HFFc6 (cell line): ENCODE measurements at places on chromosomes 2 and 18. TPM values are rescaled to one million over a fixed set of nuclear protein-coding genes. Genes with fewer than 3 reads are reported as not detected.

The TCF23 gene
- not detected in 3 replicates for total RNA-seq

The NT5C1B gene
- total RNA-seq: not detected in 3 replicates

The CRYBA2 gene
- total RNA-seq: not detected in 3 replicates

The ABCG8 gene
- total RNA-seq: not detected in 3 replicates

The HMSD gene
- total RNA-seq: 0.38 TPM in 1 of 3 replicates, not detected in the others

The FAP gene
- 64.1 to 101 TPM (median 64.5 TPM) in 3 replicates for total RNA-seq

The AQP12B gene
- not detected in 3 replicates for total RNA-seq

The MEP1B gene
- total RNA-seq: not detected in 2 replicates

- peaks cover 2% of the 10 kb centered on the region; the same call in 1 of the 2 replicates for H3K27me3 ChIP-seq
- H3K4me1 ChIP-seq: peaks cover 16% of the 10 kb centered on the region; the same call in 1 of the 2 replicates
- H3K27ac ChIP-seq: no peak overlapping the region
- H3K4me3 ChIP-seq: no peak overlapping the region
- H3K36me3 ChIP-seq: no peaks in the 10 kb centered on the region
These were observed 49.9 kb downstream of the RAB27B start for GRCh38 chr18:54878159-54878622.

DNA sequence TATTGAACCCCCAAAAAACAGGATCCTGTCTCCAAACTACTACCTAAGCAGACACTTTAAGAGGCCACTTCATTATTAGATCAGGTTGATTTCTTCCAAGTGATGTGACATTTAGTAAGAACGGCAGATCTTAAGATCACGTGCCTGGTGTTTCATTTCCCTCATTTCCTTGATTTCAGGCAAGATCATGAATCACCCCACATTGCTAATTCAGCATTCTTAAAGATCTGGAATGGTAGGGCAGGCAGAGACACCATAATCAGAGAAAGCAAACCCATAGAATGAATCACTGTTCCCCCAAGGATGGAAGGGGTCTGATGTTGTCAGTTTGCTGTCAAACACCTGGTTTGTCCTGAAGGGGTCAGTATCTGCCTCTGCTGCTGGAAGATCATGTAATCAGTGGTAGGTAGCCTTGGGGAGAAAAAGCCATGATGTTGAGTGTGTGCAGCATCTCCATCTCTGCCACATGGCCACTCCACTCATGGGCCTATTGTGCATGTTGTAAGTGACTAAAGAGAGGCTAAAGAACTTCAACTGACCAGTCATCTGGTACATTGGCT, 133.9 kb downstream of the ARHGAP15 start:
- peaks cover 3% of the 10 kb centered on the region; the same call in 1 of the 2 replicates for H3K27me3 ChIP-seq
- peaks cover 9% of the 10 kb centered on the region for H3K4me1 ChIP-seq
- no peak overlapping the region for H3K27ac ChIP-seq
- DNase-seq: no peak

GRCh38 chr18:62348474-62348873, 23.4 kb downstream of the TNFRSF11A start:
- no peak overlapping the region for H3K27ac ChIP-seq
- H3K4me1 ChIP-seq: 0 out of 2 replicates have a peak, but pooled peaks cover 5% of the 10 kb centered on the region
- peaks cover 48% of the 10 kb centered on the region for H3K27me3 ChIP-seq
- no peak for DNase-seq
- H3K36me3 ChIP-seq: no peaks in the 10 kb centered on the region

GRCh38 chr2:188609321-188610049, 317.8 kb downstream of the GULP1 start:
- peaks cover 5% of the 10 kb centered on the region; the same call in 1 of the 2 replicates for H3K36me3 ChIP-seq
- no peak overlapping the region for H3K4me3 ChIP-seq
- H3K27ac ChIP-seq: no peak overlapping the region

GRCh38 chr18:58026857-58027256, 17.2 kb upstream of the NEDD4L start:
- no peak for DNase-seq
- peaks cover 29% of the 10 kb centered on the region for H3K27me3 ChIP-seq
- H3K27ac ChIP-seq: no peak overlapping the region
- H3K36me3 ChIP-seq: no peaks in the 10 kb centered on the region
- no peak overlapping the region for H3K4me3 ChIP-seq

DNA sequence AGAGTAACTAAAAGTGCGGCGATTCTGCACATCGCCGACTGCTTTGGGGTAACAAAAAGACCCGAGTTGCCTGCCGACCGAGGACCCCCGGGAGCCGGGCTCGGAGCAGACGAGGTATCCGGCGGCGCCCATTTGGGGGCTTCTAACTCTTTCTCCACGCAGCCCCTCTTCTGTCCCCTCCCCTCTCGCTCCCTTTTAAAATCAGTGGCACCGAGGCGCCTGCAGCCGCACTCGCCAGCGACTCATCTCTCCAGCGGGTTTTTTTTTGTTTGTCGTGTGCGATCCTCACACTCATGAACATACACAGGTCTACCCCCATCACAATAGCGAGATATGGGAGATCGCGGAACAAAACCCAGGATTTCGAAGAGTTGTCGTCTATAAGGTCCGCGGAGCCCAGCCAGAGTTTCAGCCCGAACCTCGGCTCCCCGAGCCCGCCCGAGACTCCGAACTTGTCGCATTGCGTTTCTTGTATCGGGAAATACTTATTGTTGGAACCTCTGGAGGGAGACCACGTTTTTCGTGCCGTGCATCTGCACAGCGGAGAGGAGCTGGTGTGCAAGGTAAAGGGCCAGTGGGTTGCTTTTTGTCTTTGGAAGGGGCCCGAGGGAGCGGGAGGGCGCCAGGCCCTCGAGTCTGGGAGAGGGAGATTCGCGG, 1.4 kb downstream of the TRIB2 start:
- H3K36me3 ChIP-seq: peaks cover 22% of the 10 kb centered on the region
- DNase-seq: no peak
- peaks cover 69% of the 10 kb centered on the region for H3K4me1 ChIP-seq
- peak overlapping the region; percentile 98 for H3K4me3 ChIP-seq
- H3K27me3 ChIP-seq: peaks cover 3% of the 10 kb centered on the region; the same call in 1 of the 2 replicates

DNA sequence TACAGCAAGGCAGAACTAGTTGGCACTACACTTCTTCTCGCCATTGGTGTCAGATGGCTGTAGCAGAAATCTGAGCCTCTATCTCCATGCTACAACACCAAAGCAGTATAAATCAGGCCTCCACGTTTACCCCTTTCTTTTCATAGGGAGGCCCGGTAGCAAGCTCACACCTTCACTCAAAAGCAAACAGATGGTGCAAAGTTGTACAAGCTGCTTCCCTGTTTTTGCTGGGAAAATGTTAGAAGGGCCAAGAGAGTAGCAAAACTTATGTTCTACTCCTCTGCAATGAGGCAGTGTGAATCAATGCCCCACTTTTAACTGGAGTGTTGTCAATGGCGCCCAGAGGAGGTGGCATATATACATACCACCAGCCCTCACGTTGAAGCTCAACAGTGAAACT, 369.6 kb upstream of the NRXN1 start:
- H3K27me3 ChIP-seq: no peaks in the 10 kb centered on the region; the same call in 1 of the 2 replicates
- no peaks in the 10 kb centered on the region; the same call in 1 of the 2 replicates for H3K36me3 ChIP-seq
- H3K4me3 ChIP-seq: no peak overlapping the region
- DNase-seq: no peak

DNA sequence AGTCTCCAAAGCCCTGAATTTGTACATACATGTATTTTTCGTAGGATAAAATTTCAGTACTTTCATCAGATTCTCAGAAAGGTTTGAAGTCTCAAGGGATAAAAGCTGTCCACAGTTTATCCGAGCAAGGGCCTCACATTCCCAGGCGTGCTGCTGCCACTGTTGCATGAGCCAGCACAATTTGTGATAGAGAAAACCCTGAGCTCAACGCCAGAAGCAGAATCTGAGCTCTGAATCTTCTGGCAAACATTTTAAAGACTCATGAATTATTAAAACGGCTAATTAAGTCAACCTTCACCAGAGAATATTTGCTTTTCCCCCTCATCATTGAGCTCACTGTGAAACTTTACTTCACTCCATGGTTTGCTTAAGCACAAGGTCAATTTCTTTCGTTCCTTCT, 38.5 kb upstream of the STPG4 start:
- peaks cover 100% of the 10 kb centered on the region for H3K4me1 ChIP-seq
- 0 out of 2 replicates have a peak overlapping the region, but pooled peaks have one; percentile 18 for H3K4me3 ChIP-seq
- no peaks in the 10 kb centered on the region; the same call in 1 of the 2 replicates for H3K27me3 ChIP-seq

GRCh38 chr2:114237331-114237730, 205.1 kb upstream of the DPP10 start:
- no peak overlapping the region for H3K4me3 ChIP-seq
- no peaks in the 10 kb centered on the region for H3K4me1 ChIP-seq
- no peak for DNase-seq
- H3K27me3 ChIP-seq: no peaks in the 10 kb centered on the region

GRCh38 chr2:41600460-41600859, 447.4 kb upstream of the PKDCC start:
- H3K4me1 ChIP-seq: no peaks in the 10 kb centered on the region
- peaks cover 2% of the 10 kb centered on the region; the same call in 1 of the 2 replicates for H3K27me3 ChIP-seq
- H3K36me3 ChIP-seq: no peaks in the 10 kb centered on the region
- no peak for DNase-seq
- no peak overlapping the region for H3K27ac ChIP-seq
- no peak overlapping the region for H3K4me3 ChIP-seq

DNA sequence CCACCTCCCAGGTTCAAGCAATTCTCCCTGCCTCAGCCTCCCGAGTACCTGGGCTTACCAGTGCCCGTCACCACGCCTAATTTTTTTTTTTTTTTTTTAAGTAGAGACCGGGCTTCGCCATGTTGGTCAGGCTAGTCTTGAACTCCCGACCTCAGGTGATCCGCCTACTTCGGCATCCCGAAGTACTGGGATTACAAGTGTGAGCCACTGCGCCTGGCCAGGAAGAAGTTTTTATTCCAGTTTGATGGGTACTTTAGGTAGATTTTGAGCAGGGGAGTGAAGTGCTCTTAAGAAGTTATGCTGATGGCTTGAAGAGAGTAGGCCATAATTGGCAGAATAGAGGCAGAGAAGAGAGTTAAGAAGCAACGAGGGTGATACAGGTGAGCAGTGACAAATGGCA, 25.3 kb downstream of the FZD5 start:
- no peak overlapping the region for H3K4me3 ChIP-seq
- no peaks in the 10 kb centered on the region for H3K4me1 ChIP-seq
- H3K36me3 ChIP-seq: no peaks in the 10 kb centered on the region
- DNase-seq: no peak

- no peak for DNase-seq
- no peak overlapping the region for H3K4me3 ChIP-seq
- H3K36me3 ChIP-seq: no peaks in the 10 kb centered on the region
- no peaks in the 10 kb centered on the region for H3K4me1 ChIP-seq
- H3K27me3 ChIP-seq: peaks cover 26% of the 10 kb centered on the region
- no peak overlapping the region for H3K27ac ChIP-seq
These were observed 67.3 kb upstream of the TNP1 start for GRCh38 chr2:216927163-216927562.

- no peak overlapping the region for H3K27ac ChIP-seq
- H3K27me3 ChIP-seq: peaks cover 36% of the 10 kb centered on the region
- H3K4me1 ChIP-seq: peaks cover 13% of the 10 kb centered on the region
- H3K4me3 ChIP-seq: no peak overlapping the region
These were observed 20.9 kb downstream of the PKDCC start for GRCh38 chr2:42068571-42069178.

- H3K4me1 ChIP-seq: peaks cover 44% of the 10 kb centered on the region
- no peak for DNase-seq
- H3K4me3 ChIP-seq: no peak overlapping the region
- peaks cover 2% of the 10 kb centered on the region for H3K27me3 ChIP-seq
- H3K27ac ChIP-seq: peak overlapping the region; percentile 54
These were observed 275.3 kb upstream of the NCKAP5 start for GRCh38 chr2:133843551-133843950.
